ENCODE measurements at places on chromosomes 5 and 9. TPM values are rescaled to one million over a fixed set of nuclear protein-coding genes. Genes with fewer than 3 reads are reported as not detected.

- no peak for DNase-seq
Observed at GRCh38 chr9:95626885-95627558, 110.3 kb upstream of the PTCH1 start.

DNA sequence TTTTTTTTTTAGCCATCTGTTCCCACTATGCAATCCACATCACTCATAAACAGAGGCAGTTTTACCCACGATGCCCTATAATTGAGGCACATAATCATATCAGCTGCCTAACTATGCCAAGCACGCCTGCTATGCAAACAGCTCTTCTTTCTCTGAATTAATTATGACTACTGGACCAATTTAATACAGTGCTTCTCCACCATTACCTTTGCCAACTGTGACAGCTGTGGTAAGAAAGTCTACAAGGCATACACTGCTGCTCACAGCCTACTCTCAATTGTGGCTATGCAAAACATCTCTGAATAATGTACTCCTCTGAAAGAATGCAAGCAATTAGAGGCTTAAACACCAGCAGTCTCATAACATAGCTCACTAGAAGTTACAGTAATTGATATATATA is 97.1 kb downstream of the DTWD2 start:
- DNase-seq: no peak

- DNase-seq: no peak
Observed at GRCh38 chr5:132525299-132525724, 18.0 kb downstream of the IL5 start.

DNA sequence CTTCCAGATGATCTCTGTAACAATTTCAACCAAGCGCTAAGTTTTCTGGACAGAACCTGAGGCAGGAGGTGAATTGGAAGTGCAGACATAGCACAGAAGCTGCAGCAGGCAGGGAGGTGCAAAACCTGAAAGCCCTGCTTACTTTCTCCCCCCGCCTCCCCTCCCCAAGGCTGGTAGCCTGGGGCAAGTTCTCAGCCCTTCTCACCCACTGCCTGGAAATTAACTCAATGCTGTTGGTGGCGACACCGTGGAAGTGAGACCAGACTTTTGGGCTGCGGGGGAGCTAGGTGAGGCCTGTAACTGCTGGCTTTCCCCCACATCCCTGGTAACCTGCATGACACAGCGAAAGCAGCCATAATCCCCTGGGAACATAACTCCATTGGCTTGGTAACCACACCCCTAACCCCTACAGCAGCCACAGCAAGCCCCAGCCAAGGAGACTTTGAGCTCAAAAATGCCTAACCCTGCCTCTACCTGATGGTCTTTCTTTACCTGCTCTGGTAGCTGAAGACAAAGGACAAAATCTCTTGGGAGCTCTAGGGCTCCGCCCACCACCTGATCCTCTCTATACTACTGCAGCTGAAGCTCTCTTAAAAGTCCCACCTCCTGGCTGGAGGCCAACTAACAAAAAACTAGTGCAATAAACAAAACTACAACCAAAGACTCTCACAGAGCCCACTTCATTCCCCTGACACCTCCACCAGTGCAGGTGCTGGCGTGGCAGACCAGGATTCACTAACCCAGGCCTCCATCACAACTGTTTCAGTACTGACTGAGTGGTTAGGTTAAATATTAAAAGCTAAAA is 11.9 kb upstream of the OR13C8 start:
- DNase-seq: no peak

DNA sequence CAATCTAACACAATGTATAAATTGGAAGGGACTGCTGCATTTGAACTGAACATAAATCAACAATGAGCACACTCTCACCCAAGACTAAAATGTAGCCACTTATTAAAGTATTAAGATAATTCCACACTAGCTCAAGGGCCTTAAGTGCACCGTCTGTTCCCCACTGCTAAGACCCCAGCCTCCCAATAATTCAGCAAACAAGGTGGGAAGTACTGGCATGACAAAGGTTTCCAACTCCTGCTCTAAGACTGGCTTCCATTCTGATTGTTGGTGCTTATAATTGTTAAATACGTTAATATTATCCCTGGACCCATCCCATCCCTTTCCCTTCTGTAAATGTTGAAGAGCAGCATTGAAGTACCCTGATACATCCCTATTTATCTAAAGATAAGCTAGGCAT is 636.7 kb downstream of the NR2F1-AS1 start:
- no peak for DNase-seq

GRCh38 chr5:68226546-68227073 is 11.1 kb downstream of the PIK3R1 start:
- no peak for DNase-seq

Gene GNAQ
- polyA plus RNA-seq: 23.5 TPM

Gene PCDHB13
- polyA plus RNA-seq: 2.6 TPM

DNA sequence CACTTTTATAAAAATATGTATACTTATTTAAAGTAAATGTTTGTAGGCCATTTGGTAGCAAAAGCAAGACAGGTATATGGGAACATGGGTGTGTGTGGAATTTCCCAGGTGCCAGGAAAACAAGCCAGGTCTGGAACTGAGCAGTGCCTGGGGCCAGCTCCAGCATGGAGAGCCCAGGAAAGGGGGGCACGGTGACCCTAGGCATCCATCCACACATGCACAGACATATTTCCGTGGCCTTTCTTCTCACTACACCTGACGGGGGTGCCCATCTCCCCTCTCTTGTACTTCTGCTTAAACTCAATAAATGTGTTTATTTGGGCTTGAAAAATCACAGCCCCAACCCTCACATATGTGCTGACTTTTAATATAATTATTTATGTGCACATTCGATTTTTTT is 31.2 kb upstream of the CXCL14 start:
- no peak for DNase-seq

DNA sequence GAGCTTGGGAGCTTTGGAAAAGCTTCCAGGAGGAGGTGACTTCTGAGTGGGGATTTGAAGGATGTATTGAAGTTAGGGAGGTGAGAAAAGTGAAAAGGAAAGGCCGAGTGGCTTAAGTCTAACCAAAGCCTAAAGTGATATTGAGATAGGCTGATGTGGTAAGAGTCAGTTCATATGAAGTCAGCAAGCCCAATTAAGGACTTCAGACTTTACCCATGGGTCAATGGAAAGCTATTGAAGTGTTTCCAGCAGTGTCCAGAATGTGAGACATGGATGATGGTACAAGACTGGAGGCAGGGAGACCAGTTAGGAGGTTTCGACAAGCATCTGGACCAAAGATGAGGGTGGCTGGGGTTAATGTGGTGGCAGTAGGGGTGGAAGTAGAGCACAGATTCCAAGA is 134.3 kb upstream of the WWC1 start:
- no peak for DNase-seq

GRCh38 chr9:5263351-5264218 is 32.4 kb downstream of the INSL4 start:
- no peak for DNase-seq

Gene MOCS2
- 39.6 TPM for polyA plus RNA-seq

- peak; percentile 48 for DNase-seq
Observed at GRCh38 chr9:79164406-79164805, 407.4 kb upstream of the TLE4 start.

DNA sequence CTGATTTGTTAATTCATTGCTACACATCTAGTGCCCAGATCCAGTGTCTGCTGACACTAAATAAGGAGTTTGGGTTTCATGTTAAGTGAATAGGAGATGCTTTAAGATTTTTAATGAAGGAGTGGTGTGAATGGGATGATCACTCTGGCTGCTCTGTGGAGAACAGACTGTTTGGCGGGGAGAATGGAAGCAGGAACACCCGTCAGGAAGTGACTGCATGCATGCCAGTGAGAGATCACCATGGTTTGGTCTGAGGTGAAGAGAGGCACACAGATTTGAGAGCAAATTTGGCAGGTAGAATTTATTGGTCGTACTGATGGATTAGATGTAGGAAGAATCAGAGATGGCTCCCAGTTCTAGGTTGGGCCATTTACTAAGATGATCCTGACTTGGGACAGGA is 19.8 kb downstream of the ATP6V0E1 start:
- no peak for DNase-seq

DNA sequence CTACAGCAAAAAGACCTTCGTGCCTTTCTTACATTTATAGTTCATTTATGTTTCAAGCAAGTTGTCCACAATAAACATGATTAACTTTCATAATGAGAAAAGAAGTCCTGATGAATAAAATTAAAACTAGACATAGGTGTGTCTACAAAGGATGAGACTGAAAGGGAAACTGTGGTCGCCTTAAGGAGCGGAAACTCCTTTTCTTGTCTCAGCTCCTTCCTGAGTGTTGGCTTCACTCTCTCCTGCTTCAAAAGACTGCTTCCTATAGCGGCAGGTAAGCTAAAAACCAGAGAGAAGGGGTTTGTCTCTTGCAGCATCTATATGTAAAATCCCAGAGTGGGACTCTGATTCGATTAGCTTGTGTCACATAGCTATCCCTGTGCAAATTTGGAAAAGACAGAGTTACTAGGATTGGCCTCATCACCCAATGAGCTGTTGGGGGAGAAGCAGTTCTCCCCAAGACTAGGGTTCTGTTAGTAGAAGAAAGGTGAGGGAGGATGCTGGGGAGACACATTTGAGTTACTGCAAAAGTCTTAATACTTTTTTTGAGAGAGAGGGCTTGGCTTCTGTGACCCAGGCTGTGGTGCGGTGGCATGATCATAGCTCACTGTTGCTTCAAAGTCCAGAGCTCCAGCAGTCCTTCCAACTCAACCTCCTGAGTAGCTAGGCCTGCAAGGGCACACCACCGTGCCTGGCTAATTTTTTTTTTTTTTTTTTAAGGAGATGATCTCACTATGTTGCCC is 16.8 kb upstream of the CTSL start:
- DNase-seq: no peak

Gene SRD5A1
- polyA plus RNA-seq: 3.8 TPM

DNA sequence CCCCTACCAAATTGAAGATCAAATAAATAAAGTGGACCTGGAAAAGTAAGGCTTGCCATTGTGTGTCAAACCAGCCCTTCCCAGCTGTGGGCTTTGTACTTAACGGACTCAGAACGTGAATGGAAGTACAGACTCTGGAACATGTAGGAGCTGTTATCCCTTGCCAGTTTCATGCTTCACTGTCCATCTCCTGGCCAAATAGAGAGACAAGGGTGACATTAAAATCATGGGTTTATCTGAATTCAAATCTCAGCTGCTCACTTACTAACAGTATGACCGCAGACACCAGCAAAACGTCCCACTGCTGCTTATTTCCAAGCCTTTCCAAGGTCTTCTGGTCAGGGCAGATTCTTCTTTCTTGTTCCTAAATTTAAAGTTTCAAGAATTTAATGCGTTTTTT is 52.2 kb downstream of the EXOSC2 start:
- no peak for DNase-seq

GRCh38 chr9:34997379-34997781 is 7.8 kb downstream of the DNAJB5 start:
- no peak for DNase-seq

Gene CENPH
- polyA plus RNA-seq: 38.9 TPM

GRCh38 chr9:77384406-77384805 is 207.1 kb downstream of the VPS13A start:
- DNase-seq: no peak

- no peak for DNase-seq
Observed at GRCh38 chr5:112156211-112156610, 262.9 kb downstream of the EPB41L4A start.

Gene BRINP1
- 1.8 TPM for polyA plus RNA-seq

GRCh38 chr5:150055326-150056074 is 30.9 kb downstream of the CSF1R start:
- no peak for DNase-seq

DNA sequence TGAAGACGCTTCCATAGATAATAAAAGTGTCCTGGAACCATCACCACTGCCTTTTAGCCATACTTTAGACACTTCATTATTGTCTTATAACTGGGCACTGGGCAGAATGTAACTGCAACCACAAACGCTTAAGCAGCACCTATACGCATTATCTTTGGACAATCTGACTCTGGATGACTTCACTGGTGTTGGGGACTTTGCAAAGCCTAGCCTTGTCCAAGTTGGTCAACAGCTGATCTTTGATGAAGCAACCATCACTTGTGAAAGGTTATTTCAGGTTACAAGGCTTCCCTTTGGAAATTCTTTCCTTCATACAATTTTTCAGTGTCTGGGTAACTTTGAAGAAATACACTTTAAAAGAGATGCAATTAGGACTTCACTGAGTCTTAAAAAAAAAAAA is 77.8 kb upstream of the ZNF462 start:
- no peak for DNase-seq

- DNase-seq: no peak
Observed at GRCh38 chr5:134784241-134784920, 25.8 kb downstream of the DDX46 start.

- no peak for DNase-seq
Observed at GRCh38 chr9:113651896-113652295, 188.4 kb downstream of the RGS3 start.

Gene SOX30
- polyA plus RNA-seq: 197 TPM

DNA sequence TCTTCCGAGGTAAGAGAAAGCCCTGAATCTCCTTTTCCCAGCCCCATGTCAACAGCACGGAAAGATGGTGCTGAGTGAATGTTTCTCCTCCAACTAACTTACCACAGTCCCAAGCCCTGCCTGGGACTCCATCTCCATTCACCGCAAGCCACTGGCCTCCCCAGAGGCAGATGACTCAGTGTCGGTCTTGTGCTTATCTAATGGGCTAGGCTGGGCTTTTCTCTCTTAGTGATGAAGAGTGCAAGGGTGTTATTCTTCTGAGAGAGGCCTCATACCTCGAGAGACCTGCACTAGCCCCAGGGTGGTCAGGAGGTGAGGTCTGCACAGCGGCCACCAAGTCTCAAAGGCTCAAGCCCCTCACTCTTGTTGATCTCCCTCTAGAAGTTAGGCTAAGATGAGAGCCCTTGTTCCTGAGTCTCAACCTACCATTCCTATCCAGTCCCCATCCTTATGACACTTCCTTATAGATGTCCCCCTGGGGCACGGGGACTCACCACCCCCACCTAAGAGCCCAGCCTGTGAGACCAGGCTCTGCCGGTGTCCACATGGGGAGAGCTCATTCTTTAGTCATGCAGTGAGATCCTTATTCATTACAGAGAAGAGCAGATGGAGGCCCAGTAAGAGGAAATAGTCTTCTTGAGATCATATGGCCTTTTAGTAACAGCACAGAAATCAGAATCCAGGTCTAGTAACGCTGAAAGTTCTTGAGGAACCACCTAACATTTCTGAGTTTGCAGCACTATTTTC is 127.0 kb downstream of the SAXO1 start:
- DNase-seq: no peak

DNA sequence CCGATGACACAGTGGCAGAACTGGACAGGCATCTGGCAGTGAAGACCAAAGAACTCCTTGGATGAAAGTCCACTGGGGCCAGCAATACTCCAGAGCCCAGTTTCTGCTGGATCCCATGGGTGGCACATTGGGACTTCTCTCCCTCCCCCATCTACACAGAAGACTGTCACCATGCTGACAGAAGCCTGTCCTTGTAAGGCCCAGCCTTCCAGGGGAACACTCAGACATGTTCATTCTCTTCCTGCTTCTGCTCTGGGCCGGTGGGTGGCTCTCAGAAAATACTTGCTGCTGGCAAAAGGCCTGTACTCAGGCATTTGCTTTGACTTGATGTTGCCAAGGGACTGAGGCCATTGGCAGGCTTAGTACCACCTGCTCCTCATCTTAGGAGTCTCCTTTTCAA is 48.3 kb upstream of the PTGS1 start:
- no peak for DNase-seq

Data from testis (tissue), 5 donors.